ENCODE measurements at places on chromosomes 7 and 10.

- no peak for DNase-seq
Observed at GRCh38 chr7:2214636-2215035, 18.1 kb downstream of the MAD1L1 start.

- DNase-seq, result no peak
Observed at GRCh38 chr10:97919012-97919411, 69.4 kb downstream of the GOLGA7B start.

DNA sequence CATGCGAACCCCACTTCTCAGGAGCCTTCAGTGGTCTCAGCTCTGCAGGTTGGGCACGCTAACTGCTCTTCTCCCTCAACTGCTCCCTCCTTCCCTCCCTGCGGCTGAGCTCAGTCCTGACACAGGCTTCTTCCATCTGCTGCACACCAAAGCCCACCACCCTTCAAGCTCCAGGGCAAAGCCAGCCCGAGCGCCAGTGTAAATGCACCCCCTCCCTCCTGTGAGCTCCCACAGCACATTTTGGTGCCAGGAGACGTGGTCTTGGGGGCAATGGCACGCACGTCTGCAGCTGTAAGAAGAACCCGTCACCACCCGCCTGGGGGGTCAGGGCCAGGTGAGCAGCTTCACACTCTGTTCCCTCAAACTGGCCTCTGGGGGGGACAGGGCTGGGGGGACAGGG lies 15.9 kb downstream of the VIPR2 start:
- DNase-seq, result no peak

- no peak for DNase-seq
Observed at GRCh38 chr7:85634951-85635350, 448.1 kb upstream of the SEMA3D start.

GRCh38 chr10:12796401-12797160 lies 204.9 kb downstream of the CCDC3 start:
- no peak for DNase-seq

DNA sequence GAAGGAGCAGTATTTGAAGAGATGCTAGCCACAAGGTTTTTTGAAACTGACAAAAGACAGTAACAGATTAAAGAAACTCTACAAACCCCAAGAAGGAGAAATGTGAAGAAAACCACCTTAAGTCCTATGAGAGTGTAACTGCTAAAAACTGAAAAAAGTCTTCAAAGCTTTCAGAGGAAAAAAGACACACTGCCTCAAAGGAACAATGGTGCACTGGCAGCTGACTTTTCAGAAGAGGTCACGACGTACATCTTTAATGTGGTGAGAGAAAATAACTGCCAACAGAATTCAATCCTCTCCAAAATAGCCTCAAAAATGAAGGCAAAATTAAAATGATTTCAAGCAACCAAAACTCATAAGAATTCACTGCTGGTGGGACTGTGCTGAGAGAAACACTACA lies 94.0 kb downstream of the VIPR2 start:
- no peak for DNase-seq

- no peak for DNase-seq
Observed at GRCh38 chr10:5485290-5485689, 14.1 kb downstream of the CALML5 start.

DNA sequence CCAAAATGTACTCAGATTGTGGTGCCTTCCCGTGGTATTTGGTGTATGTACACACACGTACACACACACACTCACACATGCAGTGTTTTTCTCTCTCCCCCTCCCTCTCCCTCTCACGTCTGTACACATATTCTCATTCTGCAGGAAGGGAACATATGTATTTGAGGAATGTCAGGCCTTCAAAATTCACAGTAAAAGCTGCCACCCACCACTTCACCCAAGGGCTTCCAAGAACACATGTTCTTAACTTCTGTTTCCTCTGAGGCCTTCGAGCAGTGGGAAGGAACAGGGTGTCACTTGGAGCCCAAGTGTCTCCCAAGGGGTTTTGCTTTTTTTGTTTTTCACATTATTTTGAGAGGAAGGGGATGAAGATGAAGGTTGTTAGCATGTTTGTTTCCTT lies 198.9 kb downstream of the TCF7L2 start:
- no peak for DNase-seq

DNA sequence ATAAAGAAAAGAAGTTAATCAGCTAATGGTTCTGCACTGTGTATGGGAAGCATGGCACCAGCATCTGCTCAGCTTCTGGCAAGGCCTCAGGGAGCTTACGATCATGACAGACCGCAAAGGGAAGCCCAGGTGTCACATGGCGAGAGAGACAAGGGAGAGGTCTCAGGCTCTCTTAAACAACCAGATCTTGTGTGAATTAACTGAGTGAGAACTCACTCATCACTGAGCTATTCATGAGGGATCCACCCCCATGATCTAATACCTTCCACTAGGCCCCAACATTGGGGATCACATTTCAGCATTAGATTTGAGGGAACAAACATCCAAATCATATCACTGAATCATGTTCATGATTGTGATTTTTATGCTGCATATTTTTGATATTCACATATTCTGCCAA lies 5.8 kb downstream of the USP54 start:
- no peak for DNase-seq

DNA sequence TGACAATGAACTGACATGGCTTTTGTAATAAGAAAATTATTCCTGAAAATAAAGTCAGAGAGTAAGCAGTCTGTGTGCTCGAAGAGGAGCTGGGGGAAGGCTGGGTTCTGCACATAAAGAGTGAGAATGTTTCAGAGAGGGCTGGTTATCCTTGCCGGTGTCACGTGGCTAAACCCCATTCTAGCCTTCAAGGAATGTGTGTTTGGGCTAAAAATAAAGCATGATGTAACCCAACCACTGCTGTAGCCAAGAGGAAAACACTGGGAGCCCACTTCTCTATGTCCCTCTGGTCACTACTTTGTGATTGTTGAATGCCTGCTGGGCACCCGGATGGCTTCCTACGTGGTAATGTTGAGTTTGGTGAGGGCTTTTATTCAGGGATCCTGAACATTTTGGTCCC lies 23.5 kb downstream of the WDFY4 start:
- DNase-seq, result no peak

DNA sequence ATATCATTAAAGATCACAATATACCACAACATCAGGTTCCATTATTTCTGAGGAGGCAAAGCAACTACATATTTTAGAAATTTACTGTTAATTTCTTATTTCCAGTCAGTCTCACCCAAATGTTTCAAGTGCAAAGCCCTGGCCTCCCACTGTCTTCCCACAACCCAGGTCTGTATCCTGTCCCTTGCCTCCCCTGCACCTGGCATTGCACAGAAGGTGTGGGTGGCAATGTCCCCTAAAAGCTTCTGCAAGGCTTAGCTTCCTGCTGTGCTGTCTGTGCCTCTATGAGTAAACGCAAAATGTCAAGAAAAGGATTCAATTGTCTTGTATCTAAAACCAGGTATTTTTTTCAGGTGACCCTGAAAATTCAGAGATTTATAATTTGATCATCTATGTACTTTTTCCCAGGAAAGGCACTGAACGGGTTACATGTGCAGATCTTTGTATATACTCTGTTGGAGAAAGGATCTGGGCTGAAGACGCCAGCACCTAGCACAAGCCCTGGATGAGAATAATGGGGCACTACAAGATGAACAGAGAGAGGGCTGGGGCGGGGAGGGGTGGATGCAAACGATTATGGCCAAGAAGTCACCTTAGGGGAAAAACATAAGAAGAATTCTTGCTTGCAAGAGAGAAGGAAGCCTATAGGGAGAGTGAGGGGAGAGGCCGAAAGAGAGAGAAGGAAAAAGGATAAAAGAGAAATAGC lies 3.1 kb upstream of the ANTXRL start:
- no peak for DNase-seq

GRCh38 chr7:115068220-115068619 lies 146.3 kb downstream of the MDFIC start:
- no peak for DNase-seq

- DNase-seq, result no peak
Observed at GRCh38 chr10:123359539-123359938, 205.3 kb downstream of the BUB3 start.

GRCh38 chr10:116554628-116555027 lies 8.9 kb downstream of the PNLIP start:
- no peak for DNase-seq

- DNase-seq, result peak; percentile 58
Observed at GRCh38 chr10:6119423-6119822, 30.6 kb downstream of the RBM17 start.

DNA sequence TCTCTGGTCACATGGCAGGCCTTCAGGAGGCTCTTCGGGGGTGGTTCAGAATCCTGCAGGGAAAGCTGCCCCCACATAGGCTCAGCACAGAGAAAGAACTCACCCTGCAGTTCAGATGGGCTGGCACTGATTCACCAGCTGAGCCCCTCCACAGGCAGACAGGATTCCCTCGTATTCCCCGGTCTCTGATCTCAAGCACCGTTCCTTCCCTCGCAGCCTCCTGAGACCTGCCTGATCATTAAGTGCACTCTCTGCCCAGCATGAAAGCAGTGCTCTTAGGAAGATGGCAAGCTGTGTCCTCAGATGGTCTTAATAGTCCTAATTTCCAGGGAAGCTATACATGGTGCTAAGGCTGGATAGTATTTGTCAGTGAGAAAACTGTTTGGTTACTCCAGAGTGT lies 78.2 kb upstream of the NPS start:
- no peak for DNase-seq

DNA sequence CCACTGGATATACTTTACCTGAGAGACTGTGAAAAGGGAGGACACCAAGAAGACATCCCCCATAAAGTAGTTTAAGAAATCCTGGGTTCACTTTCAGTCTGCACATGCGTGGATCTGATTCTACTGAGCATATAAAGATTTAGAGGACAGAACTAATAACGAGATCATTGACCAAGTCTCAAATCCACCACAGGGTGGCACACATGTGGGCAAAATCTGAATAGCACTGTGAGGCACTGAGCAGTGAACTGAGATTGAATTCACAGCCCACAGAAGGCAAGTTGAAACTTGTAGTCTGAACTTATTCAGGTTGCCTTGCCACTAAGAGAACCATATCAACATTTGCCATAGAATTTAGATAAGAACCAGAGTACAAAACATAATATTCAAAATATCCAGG lies 818.6 kb downstream of the GRID1 start:
- peak; percentile 74 for DNase-seq

GRCh38 chr7:79407351-79407750 lies 46.1 kb downstream of the MAGI2 start:
- no peak for DNase-seq

DNA sequence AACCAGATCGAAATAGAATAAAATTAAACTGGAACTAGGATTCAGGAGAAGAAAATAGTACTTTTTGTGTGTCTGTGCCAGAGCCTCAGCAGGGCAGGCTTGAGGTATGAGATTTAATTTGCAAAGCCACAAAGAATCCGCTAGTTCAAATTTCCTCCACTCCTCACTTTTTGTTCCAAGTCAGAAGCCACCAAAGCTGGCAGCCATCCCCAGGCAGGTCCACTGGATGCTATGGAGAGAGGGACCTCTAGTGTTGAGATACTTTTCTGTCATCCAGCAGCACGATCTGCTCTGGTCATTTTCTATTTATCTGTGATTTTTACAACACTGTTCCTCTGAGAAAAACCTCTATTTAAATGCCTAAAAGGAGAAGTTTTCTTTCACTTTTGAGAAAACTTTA lies 147.9 kb upstream of the FRMD4A start:
- DNase-seq, result peak; percentile 92

DNA sequence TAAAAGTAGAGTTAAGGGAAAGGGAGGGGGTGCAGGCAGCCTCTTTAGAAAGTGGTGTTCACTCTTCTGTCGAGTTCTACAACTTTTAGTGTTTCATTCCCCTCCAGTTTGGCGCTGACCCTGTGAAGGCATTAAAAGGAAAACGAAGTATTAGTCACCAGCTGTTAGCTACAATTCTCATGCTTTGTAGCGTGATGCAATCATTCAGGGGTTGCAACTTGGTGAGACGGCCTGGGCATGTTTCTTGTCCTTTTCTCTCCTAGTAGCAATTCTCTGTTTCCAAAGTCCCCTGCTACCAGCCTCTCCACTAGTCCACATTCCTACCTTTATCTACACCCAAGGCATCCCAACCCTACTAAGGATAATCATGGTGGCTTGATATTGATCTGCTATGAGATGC lies 33.7 kb upstream of the DGKI start:
- no peak for DNase-seq

GRCh38 chr10:72886621-72887020 lies 6.9 kb upstream of the OIT3 start:
- no peak for DNase-seq

- no peak for DNase-seq
Observed at GRCh38 chr10:130108934-130109604, 1.6 kb downstream of the C10orf143 start.

GRCh38 chr10:10657139-10657760 lies 360.4 kb upstream of the CELF2 start:
- DNase-seq, result no peak

DNA sequence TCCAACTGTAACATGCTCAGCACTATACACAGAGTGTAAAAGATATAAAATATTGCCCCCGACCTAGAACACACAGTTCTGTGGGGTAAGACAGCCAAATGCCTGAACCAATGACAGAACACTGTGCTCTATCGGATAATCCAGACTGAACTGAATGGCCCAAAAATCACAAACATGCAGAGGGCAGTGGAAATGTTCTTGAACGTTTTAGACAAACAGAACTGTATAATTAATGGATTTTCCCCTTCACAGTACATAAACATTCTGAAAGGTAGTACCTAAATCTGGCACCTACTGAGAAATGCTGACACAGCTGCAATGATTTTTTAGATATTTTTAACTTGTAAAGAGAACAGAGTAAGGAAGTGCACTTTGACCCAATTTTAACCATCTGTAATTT lies 33.4 kb downstream of the PARD3 start:
- no peak for DNase-seq

GRCh38 chr10:44745920-44746319 lies 165.2 kb upstream of the TMEM72 start:
- DNase-seq, result peak; percentile 76

DNA sequence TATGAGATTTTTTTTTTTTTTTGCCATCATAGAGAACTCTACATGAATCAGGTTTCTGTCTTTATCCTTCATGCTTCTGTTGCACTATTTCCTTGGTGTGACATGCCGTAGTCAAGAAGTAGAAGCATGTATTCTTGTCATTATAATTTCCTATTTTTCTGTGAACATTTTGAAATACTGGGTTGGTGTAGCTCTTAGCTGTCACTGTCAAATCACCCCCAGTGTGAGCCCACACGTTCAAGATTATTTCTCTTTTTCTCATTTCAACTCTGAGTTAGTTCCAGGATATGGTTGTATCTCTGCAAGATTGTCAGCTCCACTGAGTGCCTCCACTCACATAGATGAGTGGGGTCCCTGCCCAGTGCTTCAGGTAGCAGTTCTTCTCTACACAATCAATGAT lies 209.5 kb downstream of the NRG3 start:
- DNase-seq, result no peak

GRCh38 chr7:151316896-151317295 lies 24.7 kb upstream of the NUB1 start:
- DNase-seq, result no peak

- DNase-seq, result no peak
Observed at GRCh38 chr7:22563621-22564241, 63.7 kb upstream of the STEAP1B start.

Measured in kidney glomerular epithelial cell (primary cell).